Activated CD4-positive, alpha-beta memory T cell treated with anti-CD3 and anti-CD28 coated beads for 36 hours (primary cell): ENCODE measurements at places on chromosomes 6 and 20. TPM values are rescaled to one million over a fixed set of nuclear protein-coding genes. Genes with fewer than 3 reads are reported as not detected.

GRCh38 chr6:56445818-56446217 lies 196.9 kb downstream of the DST start:
- H3K4me3 ChIP-seq = no peak overlapping the region
- H3K4me1 ChIP-seq = no peaks in the 10 kb centered on the region
- no peak for DNase-seq
- no peaks in the 10 kb centered on the region for H3K36me3 ChIP-seq
- no peak overlapping the region for H3K27ac ChIP-seq

GRCh38 chr6:161186173-161186769 lies 87.6 kb downstream of the AGPAT4 start:
- H3K27ac ChIP-seq = no peak overlapping the region
- peaks cover 7% of the 10 kb centered on the region for H3K36me3 ChIP-seq
- no peak overlapping the region for H3K4me3 ChIP-seq
- no peaks in the 10 kb centered on the region for H3K4me1 ChIP-seq

DNA sequence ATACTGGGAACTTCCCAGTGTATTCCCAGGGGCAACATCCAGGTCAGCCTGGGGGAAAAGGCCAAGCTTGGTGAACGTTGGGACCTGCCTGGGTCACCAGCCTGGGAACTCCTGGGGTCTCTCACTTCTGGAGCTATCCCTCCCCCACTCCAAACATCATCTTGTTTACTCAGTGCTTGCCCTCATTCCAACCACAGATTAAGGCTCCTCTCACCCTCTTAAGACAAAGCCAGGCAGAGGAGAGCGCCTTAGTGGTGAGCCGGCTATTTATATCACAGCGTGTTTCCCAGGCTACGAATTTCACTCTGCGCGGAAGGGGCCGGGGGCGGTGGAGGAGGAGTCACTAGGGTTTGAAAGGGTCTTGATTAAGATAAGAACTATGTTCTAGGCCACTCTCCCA lies 12.1 kb downstream of the PRPH2 start:
- no peak for DNase-seq
- H3K36me3 ChIP-seq = no peaks in the 10 kb centered on the region
- H3K4me1 ChIP-seq = no peaks in the 10 kb centered on the region
- no peak overlapping the region for H3K27ac ChIP-seq

DNA sequence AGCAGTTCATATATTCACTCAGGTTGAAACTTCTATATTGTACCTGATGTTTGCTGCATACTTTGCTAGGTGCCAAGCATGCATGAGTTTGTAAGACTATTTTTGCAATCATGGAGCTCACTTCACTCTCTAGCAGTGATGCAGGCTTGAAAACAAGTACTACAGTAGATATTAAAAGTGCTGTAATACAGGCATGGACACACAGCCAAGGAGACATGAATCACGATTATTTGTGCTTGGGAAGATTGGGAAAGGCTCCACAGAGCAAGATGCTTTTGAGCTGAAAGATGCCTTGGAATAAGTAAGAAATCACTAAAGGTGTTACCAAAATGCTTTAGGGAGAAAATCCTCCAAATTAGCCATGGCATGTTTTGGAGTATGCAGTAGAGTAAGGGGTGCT lies 427.4 kb downstream of the UTRN start:
- no peak overlapping the region for H3K4me3 ChIP-seq
- DNase-seq = no peak
- peaks cover 6% of the 10 kb centered on the region for H3K36me3 ChIP-seq
- no peak overlapping the region for H3K27ac ChIP-seq
- H3K4me1 ChIP-seq = peaks cover 6% of the 10 kb centered on the region
- no peaks in the 10 kb centered on the region for H3K27me3 ChIP-seq

GRCh38 chr6:927157-927556 lies 234.2 kb upstream of the EXOC2 start:
- peaks cover 20% of the 10 kb centered on the region for H3K27me3 ChIP-seq
- no peak for DNase-seq

GRCh38 chr6:11331111-11331510 lies 98.6 kb upstream of the NEDD9 start:
- peak overlapping the region; percentile 80 for H3K27ac ChIP-seq
- peaks cover 20% of the 10 kb centered on the region for H3K36me3 ChIP-seq
- peaks cover 74% of the 10 kb centered on the region for H3K4me1 ChIP-seq
- no peaks in the 10 kb centered on the region for H3K27me3 ChIP-seq

DNA sequence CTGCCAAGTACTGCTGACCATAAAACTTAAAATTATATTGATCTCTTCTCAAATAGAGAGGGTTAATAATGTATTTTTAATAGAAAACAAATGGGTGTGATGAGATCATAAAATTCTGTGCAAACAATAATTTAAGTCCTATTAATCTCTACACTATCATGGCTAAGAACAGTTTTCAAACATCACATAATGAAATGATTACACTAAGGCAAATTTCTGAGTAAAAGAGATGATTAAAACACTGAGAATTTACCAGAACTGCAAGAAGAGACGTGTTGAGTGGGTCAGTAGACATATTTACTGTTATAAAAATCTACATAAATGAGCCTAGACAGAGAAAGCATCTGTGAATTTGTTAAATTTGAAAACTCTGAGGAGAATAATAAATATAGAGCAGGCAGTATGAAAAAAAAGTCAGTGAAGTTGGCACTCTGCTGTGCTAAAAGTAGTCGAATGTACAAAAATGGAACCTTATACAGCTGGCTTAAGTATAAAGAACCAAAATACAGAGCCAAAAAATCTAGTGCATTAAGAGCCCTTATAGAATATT lies 302.6 kb upstream of the MANEA start:
- H3K4me3 ChIP-seq = no peak overlapping the region
- H3K36me3 ChIP-seq = no peaks in the 10 kb centered on the region
- no peaks in the 10 kb centered on the region for H3K4me1 ChIP-seq

GRCh38 chr6:26233649-26234420 lies 131.2 kb upstream of the BTN3A2 start:
- peak; percentile 84 for DNase-seq
- H3K4me1 ChIP-seq = peaks cover 32% of the 10 kb centered on the region
- H3K27ac ChIP-seq = peak overlapping the region; percentile 99
- peaks cover 15% of the 10 kb centered on the region for H3K36me3 ChIP-seq
- peaks cover 12% of the 10 kb centered on the region for H3K27me3 ChIP-seq
- H3K4me3 ChIP-seq = peak overlapping the region; percentile 82

DNA sequence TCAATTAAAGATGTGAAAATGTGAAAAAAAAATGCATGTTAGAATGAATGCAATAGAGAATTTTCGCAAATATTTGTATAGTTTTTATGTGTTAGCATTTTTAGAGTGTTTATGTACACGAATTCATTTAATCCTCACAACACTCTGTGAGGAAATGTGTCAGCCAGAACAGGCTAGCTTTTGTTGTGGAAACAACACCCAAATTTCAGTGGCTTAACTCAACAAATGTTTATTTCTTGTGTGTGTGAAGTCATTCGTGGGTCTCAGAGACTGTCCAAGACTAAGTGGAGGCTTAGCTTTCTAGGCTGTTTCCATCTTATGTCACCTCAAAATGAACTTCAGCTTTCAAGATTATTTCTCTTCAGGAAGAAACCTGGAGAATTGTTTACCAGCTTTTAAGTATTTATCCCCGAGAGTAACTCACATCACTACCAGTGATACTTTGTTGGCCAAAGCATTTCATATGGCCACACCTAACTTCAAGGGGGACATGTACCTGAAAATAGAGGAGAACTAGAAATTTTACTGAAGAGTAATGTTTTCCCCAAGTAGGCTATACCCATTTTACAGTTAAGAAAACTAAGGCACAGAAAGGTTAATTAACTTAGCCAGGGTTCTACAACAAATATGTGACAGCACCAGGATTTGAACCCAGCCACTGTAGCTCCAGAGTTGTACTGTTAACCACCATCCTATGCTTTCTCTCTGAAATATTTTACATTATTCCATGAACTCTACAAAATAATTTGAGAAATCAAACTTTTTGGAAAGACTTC lies 306.1 kb downstream of the QKI start:
- no peak overlapping the region for H3K27ac ChIP-seq
- H3K4me1 ChIP-seq = no peaks in the 10 kb centered on the region
- DNase-seq = no peak

Gene ARMC2
- total RNA-seq = 7.9 TPM

Gene NEURL2
- total RNA-seq = 2.5 TPM

Gene TP53TG5
- 0.55 TPM for total RNA-seq

Gene RGS19
- 44.4 TPM for total RNA-seq
